ENCODE measurements at places on chromosomes 5 and 9.

GRCh38 chr9:123678878-123679329 is 251.0 kb downstream of the DENND1A start:
- no peak for DNase-seq

GRCh38 chr5:68505917-68506860 is 290.6 kb downstream of the PIK3R1 start:
- DNase-seq, result no peak

GRCh38 chr5:168307022-168307421 is 15.6 kb downstream of the WWC1 start:
- no peak for DNase-seq

- no peak for DNase-seq
Observed at GRCh38 chr5:6135977-6136376, 242.4 kb downstream of the MED10 start.

- DNase-seq, result peak; percentile 54
Observed at GRCh38 chr9:136686794-136687711, at the start of gene AGPAT2. Gene AGPAT2 (minus strand): TSS chr9:136687457. CDS start chr9:136687357, 100 bp downstream.

- DNase-seq, result no peak
Observed at GRCh38 chr9:124503713-124504529, 3.3 kb downstream of the NR5A1 start.

GRCh38 chr5:126613941-126614592 is 13.3 kb downstream of the PHAX start:
- DNase-seq, result no peak

- no peak for DNase-seq
Observed at GRCh38 chr9:137447722-137448601, 6.8 kb upstream of the ENTPD8 start.

DNA sequence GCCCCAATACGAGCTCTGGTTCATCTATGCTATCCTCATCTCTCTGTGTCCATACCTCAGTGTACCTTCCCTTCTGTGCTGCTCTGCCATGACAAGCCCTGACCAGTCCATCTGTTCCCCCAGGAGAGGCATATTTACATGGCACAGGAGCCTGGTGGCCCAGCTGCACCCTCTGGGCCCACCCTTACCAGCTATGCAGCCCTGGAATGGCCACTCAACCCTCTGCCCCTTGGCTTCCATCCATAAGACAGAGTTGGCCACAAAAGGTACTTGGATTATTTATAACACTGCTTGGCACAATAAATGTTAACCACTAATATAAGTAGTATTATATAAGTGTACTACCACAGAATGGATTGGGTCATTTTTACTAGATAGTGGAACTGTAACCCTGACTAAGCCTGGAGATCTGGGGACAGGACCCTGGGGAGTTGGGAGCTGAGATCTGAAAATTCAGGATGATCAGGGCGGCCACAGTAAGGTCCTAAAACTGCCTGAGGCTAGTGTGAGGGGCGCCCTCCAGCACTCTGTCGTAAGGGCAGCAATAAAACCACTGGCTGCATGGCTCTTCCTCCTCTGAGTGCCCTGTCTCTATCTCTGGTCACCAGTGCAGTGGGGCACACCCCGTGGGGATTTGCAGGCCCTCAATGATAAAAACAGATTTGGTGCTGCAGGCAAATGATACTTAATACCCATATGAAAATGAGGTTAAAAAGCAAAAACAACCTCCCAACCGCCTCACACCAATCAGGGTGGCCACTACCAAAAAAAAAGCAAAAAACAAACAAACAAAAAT is 65.8 kb downstream of the SEMA4D start:
- no peak for DNase-seq

- DNase-seq, result no peak
Observed at GRCh38 chr9:21856301-21857094, 54.1 kb downstream of the MTAP start.

GRCh38 chr5:1105350-1106265 is 6.3 kb downstream of the SLC12A7 start:
- DNase-seq, result no peak

DNA sequence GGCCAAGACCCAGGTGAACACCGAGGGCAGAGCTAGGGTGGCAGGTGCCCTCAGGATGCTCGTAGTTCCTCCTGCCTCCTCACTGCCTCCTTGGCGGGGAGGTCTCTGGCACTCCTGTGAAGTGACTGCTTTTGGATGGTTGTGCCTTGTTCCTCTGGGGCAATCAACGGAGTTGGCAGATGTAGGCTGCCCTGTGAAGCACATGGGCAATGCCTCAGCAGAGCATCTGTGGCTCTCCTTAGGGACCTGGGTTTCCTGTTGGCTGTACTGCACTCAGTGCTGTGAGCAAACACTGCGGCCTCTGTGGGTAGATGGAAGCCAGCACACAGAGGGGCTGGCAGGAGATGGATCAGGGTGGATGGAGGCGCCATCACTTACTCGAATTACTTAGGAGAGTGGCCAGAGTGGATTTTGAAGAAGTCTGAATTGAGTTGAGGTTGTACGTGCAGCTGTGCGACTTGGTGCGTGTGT is 71.4 kb upstream of the COL5A1 start:
- no peak for DNase-seq

GRCh38 chr9:85258823-85259370 is 482.9 kb downstream of the AGTPBP1 start:
- no peak for DNase-seq

DNA sequence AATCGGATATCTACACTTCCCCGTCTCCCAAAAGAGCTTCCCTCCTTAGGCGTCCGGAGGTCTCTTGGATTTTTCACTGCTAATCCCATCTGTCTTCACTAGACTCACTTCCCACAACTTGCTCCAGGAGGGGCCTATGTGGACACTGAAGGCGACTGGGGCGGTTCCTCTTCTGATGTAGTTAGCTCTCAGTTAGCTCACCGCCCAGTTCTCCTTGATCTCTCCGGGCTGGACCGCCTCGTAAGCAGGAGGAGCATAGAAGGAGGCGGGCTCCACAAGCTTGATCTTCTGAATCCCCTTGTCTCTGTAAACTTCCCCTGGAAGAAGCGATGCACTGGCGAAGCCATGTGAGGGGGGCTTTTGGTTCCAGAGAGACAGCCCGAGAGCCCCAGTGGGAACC is 112.0 kb upstream of the SELENOP start:
- DNase-seq, result no peak

GRCh38 chr5:145629047-145629446 is 206.1 kb downstream of the PRELID2 start:
- no peak for DNase-seq

GRCh38 chr9:37417857-37418618 is 4.5 kb upstream of the GRHPR start:
- DNase-seq, result no peak

- no peak for DNase-seq
Observed at GRCh38 chr9:122348791-122349190, 22.0 kb upstream of the PTGS1 start.

DNA sequence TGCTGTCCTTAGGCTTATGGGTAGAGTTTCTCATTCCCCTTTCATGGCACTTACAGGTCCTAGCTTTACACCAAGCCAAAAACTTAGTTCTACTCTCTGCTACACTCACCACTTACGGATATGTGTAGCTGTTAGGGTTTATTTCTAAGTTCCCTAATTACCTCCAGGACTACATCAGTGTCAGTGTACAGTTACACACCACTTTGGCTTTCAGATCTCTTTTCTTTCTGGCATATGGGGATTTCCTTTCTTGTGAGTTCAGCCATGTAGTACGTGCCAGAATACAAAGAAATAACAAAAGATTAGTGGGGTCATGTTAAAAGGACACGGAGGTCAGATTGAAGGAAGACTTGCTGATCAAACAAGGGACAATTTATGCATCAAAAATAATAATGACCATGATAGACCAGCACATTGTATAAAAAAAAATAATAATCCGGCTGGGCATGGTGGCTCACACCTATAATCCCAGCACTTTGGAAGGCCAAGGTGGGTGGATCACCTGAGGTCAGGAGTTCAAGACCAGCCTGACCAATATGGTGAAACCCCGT is 41.8 kb downstream of the LYRM7 start:
- DNase-seq, result no peak

DNA sequence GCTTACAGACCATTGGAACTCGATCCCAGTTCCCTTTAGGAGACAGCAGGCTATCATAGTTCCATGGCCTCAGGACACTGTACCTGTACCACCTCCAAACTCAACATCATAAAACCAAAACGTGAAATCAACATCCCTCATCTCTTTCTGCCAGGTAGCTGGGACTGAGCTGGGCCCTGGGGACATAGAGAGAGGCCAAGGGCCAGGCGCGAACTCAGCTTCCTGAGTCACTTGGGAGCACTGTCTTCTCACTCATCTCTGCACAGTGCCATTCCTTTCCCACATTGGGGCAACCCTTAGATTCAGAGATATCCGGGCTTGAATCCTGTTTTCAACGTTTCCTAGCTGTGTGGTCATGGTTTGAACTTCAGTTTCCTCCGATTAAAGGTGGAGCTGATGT is 12.2 kb downstream of the DAB2IP start:
- DNase-seq, result no peak

DNA sequence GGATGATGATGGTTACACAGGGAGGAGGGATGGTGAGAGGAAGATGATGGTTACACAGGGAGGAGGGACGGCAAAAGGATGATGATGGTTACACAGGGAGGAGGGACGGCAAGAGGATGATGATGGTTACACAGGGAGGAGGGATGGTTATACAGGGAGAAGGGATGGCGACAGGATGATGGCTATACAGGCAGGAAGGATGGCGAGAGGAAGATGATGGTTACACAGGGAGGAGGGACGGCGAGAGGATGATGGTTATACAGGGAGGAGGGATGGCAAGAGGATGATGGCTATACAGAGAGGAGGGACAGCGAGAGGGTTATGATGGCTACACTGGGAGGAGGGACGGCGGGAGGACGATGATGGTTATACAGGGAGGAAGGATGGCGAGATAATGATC is 64.1 kb upstream of the FCN1 start:
- no peak for DNase-seq

DNA sequence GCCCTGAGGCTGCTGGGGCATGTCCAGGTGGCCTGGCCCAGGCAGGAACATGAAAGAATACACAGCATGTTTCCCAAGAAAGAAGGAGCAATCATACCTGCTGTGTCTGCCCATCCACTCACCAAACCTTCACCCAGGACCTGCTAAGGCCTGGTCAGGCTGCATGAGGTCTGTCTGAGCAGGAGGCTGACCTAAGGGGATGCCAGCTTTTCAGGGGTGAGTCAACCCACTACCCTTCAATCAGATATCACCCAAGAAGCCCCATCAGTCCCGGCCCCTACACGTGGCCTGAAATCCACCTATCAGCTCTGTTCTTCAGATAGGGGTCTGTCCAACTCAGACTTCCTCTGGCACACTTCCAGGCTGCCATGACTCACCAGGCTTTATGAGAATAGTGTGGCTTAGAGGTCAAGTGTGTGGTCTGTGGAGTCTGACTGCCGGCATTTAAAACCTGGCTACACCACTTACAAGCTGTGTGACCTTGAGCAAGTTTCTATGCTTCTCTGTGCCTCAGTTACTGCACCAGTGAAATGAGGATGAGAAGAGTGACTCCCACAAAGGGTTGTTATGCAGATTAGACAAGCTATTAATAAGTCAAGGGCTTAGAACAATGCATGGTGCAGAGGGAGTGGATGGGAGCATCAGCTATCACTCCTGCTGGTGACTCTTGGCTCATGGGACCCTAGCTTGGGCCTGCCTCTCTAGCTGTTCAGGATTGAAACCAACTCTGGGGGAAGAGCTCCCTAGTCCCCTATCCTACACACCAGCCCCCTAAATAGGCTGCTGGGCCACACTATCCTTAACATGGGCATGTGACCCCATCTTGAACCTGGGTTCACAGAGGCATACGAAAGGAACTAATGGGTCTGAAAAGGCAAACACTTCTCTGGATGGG is 130.3 kb downstream of the PAX5 start:
- peak; percentile 32 for DNase-seq

DNA sequence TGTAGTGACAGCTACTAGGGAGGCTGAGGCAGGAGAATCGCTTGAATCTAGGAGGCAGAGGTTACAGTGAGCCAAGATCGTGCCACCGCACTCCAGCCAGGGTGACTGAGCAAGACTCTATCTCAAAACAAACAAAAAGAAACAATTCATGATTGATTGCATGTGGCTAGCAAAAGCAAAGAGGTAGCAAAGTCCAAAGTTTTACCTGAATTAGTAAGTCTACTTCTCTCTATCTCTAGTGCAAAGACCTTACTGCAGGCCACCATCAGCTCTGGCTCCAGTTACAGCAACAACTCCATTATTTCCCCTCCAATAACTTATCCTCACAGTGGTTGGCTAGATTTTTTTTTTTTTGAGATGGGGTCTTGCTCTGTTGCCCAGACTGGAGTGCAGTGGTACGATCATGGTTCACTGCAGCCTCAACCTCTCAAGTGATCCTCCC is 6.2 kb upstream of the SAR1B start:
- no peak for DNase-seq
